ENCODE measurements at places on chromosomes 16 and 17. TPM values are rescaled to one million over a fixed set of nuclear protein-coding genes. Genes with fewer than 3 reads are reported as not detected.

The TEX19 gene
- not detected for total RNA-seq

The CCL11 gene
- not detected for total RNA-seq

GRCh38 chr16:11487289-11487688, 99.4 kb downstream of the LITAF start:
- no peaks in the 10 kb centered on the region for H3K36me3 ChIP-seq
- no peak for DNase-seq
- no peaks in the 10 kb centered on the region for H3K4me1 ChIP-seq
- H3K4me3 ChIP-seq: no peak overlapping the region
- no peaks in the 10 kb centered on the region for H3K27me3 ChIP-seq

- no peak overlapping the region for H3K4me3 ChIP-seq
- no peaks in the 10 kb centered on the region for H3K36me3 ChIP-seq
- H3K27ac ChIP-seq: no peak overlapping the region
- H3K4me1 ChIP-seq: no peaks in the 10 kb centered on the region
Observed at GRCh38 chr16:13039526-13039925, 138.1 kb downstream of the SHISA9 start.

DNA sequence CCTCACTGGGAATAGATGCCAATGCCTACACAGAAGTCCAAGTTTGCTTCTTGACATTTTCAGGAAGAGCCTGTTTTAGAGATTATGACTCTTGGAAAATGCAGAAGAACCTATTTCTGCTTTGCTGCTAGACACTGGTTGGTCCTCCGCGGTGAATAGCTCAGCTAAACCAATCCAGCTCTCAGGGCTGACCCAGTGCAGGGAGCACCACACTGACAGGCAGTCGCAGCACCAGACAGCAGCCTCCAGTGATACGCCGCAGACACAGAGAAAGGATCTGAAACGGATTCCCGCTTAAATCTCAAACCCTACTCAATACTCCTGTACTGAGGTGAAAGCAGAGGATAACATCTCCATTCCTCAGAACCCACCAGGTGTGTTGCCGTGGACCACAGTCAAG, 183.4 kb downstream of the ENGASE start:
- no peak overlapping the region for H3K4me3 ChIP-seq
- no peak overlapping the region for H3K27ac ChIP-seq
- peaks cover 68% of the 10 kb centered on the region for H3K27me3 ChIP-seq

- no peak overlapping the region for H3K27ac ChIP-seq
- no peak for DNase-seq
- H3K27me3 ChIP-seq: no peaks in the 10 kb centered on the region
- H3K4me1 ChIP-seq: peaks cover 1% of the 10 kb centered on the region
- H3K4me3 ChIP-seq: no peak overlapping the region
Observed at GRCh38 chr16:58508671-58509251, 6.6 kb upstream of the SETD6 start.

All from MCF 10A (cell line).